ENCODE measurements at places on chromosomes 6 and 20.

GRCh38 chr6:26483727-26484126 lies 16.4 kb upstream of the BTN1A1 start:
- DNase-seq, result no peak

DNA sequence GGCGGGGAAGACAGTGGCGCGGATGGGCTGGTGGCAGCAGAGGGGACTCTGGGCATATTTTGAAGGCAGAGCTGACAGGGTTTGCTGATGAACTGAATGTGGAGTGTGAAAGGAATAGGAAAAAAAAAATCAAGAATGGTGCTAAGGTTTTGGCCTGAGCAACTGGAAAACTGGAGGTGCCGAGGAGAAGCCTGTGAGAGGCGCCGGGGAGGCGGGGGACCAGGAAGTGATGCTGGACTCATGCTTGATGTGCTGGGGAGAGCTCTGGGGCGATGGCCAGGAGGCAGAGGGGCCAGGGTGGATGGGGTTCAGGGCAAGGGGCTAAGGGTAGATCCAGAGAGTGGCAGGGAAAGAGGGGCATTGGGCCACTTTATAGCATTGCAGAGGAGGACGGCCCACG lies 55.8 kb downstream of the SULF2 start:
- no peak for DNase-seq

GRCh38 chr6:53293691-53294090 lies 55.1 kb downstream of the ELOVL5 start:
- DNase-seq, result no peak

GRCh38 chr6:36873612-36874442 lies 776 bp downstream of the PPIL1 start:
- peak; percentile 35 for DNase-seq

GRCh38 chr6:164396071-164397047 lies 913.0 kb downstream of the C6orf118 start:
- DNase-seq, result peak; percentile 7

DNA sequence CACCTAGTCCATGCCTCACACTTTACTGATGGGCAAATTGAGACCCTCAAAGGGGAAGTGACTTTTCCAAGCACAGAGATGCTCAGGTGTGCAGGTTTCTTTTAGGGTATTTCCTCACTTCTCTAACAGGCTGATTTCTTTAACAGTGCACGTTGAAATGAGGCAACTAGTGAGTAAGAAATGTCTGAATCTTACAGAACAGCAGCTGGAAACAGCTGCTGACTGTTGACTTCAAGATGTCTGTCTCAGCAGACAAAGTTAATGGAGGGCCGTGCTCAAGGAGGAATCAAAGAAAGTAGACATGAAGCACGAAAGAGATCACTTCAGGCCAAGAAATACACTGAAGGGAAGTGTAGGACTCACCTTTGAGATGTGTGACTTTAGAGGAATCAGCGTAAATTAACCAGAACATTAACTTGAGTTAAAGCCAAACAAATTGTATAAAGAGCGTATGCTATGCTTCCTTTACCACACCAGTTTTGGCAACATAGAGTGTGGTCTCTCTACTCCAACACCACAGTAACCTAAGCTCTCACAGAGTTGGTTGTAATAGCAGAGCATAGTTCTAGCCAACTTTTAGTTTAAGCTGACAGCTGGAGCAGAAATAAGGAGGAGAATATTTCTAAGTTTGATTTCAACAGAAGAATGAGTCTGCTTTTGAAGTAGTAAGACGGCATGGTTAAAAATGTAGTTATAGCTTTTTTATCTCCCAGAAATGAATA lies 60.9 kb downstream of the SAMD3 start:
- DNase-seq, result no peak

DNA sequence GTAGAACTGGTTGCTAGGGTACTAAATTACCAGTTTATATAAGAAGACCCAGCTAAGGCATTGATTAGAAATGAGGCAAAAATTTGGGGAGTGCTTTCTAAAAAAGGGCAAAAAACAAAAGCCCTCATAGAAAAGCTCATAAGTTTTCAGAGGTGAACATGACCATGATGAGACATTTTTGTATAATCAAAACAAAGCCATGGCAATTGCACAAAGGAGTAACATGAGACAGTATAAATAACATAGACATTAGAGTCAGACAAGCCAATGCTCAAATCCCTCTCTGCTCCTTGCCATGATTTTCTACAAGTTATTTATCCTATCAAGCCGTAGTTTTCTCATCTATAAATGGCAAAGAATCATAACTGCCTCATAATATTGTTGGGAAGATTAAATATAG lies 112.2 kb upstream of the ADTRP start:
- no peak for DNase-seq

- DNase-seq, result no peak
Observed at GRCh38 chr6:169175360-169175887, 78.2 kb downstream of the THBS2 start.

All from GM20000 (cell line).